Head of caudate nucleus (tissue), 42 donors: ENCODE measurements at places on chromosomes 13 and 19.

GRCh38 chr13:74755065-74755464 lies 620.9 kb upstream of the KLF12 start:
- no peak for DNase-seq

DNA sequence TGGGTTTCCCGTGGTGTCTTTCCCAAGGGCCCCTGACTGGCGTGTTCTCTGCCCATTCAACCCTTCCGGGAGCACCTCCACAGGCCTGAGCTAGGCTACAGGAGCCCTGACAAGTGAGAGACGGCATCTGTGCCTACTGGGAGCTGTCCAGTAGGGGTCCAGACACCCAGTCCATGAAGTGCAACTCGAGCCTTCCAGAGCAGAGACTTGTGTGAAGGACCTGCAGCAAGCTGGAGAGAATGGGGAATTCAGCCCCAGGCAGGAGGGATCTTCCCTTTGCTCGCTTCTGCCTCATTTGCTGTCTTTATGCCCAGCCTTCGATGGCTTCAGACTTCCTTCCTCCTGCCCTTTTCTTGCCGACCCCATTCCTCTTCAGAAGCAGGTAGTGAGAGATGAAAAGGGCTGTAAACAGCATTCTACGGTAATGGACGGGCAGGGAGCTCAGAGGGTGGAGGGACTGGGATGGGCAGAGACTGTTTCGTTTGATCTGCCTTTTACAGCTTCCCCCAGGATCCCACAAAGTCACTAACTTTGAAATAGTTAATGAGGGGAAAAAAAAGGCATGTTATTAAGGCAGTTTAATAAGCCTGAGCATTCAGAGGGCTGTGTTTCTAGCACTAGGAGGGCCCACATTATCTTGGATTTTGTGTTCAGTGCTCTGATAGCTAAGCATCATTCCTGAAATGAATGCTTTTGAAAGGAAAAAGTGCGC lies 327.6 kb downstream of the FGF9 start:
- DNase-seq: no peak

DNA sequence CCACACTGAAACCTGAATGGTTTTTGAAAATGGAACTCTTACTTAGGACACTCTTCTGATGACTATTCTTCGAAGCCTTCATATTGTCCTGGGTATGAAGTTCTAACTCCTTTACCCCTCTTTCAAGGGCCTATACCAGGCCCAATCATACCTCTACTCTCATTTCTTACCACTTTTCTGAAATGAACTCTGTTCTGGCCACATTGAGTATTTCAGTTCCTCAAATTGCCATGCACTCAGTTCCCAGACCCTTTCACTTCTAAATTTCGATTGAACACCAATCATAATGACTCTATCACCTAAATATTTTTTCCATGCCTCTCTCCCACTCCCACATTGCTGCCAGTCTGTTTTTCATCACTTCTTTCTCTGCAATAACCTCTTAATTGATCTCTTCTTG lies 53.7 kb downstream of the LACC1 start:
- no peak for DNase-seq

GRCh38 chr19:11405846-11406643 lies 13.1 kb downstream of the RGL3 start:
- DNase-seq: no peak

DNA sequence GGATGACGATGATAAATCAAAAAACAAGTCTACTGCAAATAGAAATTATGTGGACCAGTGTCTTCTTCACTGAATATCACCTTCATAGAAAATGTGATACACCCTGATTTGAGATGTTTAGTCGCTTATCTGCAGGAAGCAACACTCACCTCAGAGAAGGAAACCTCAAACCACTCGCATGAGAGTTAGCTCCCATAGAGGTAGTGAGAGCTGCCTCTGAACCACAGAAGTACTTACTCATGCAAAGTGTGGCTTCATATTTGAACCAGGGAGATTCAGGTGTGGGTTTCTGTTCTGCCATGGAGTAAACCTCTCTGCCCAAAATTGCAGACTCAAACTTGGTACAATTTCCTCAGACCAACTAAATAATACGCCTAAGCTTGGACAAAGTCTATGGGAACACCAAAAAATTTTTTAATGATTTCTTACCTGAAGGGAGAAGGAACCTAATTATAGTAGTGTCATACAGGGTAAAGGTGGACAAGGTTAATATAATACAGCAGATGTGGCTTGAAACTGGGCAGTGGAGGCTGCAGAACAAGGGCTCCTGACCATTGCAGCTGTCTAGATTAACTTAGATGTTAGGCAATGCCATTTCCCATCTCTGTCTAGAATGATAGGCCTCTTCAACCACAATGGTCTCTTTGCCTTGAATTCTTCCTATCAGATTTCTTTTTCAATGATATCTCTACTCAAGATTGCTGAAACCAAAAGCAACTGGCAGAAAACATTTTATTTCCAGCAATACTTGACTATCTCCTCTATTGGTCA lies 29.6 kb upstream of the RCBTB2 start:
- no peak for DNase-seq

DNA sequence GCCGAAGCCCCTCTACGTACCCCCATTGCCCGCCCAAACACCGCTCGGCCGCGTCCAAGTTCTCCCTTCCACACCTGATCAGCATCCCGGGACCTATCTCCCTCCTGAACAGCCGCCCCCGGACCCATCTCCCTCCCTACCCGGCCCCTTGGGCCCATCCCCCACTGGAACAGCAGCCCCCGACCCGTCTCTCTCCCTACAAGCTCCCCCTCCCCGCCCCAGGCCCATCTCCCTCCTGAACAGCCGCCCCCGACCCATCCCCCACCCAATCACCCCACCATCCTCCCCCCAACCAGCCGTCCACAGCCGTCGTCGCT lies 610 bp downstream of the ZSCAN1 start:
- DNase-seq: no peak

DNA sequence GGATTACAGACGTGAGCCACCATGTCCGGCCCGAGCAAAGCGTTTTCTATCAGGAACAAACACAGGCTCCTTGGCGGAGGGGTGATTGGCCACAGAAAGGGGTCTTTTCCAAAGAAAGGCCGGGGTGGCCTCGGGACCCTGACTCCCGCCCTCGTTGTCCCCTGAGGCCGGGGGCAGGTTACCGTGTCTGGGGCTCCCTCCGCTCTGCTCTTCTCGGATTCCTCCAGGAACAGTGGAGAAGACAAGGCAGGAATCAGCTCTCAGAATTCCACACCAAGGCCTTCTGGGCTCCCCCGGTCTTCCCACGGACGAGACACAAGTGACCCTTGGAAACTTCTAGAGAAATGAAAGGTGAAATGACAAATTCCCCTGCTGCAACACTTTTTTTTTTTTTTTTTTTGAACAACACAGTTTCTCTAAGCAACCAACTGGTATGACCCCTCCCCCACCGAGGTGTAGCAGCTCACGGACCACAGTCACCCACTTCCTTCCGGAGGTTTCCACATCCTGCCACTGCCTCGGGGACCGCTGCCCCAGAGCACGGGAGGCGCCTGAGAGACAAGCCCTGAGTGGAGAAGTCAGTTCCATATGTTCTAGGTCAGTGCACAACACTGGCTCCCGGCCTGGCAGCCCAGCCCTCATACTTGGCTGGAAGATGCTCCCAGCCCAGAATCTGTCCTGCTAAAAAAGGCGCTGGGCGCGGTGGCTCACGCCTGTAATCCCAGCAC lies 11.0 kb downstream of the MOB3A start:
- no peak for DNase-seq

DNA sequence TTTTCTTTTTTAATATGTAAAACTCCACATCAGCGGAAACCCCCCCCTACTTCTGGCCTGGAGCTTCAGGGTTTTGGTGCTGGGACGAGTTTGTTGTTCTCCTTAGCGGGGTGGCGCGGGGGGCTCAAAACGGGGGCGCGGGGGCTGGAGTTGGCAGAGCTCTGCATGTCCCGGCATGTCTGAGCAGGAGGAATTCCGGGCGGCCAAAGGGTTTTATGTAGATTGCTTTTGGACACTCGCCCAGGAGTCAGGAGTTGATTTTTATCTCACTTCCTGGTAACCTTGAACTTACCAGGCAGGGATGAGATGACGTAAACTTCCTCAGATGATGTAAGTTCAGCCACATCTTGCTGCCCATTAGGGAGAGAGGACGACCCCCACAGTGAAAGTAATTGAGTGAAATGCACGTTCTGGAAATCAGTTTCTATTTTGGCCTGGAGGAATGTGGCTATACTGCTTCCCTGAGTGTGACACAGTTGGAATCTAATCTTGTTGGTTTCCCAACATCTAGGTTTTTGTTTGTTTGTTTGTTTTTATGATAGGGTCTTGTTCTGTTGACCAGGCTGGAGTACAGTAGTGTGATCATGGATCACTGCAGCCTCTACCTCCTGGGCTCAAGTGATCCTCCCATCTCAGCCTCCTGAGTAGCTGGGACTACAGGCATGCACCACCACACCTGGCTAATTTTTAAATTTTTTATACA lies 21.0 kb upstream of the GDF15 start:
- no peak for DNase-seq

GRCh38 chr13:101065329-101065728 lies 351.0 kb downstream of the NALCN start:
- DNase-seq: no peak

- no peak for DNase-seq
These were observed 17.7 kb downstream of the NFIX start for GRCh38 chr19:13012690-13013608.

GRCh38 chr19:17755443-17755890 lies 4.2 kb downstream of the FCHO1 start:
- no peak for DNase-seq

GRCh38 chr19:52034051-52034728 lies 6.0 kb upstream of the ZNF614 start:
- DNase-seq: no peak

- no peak for DNase-seq
These were observed 143.2 kb upstream of the ZNF536 start for GRCh38 chr19:30228835-30229524.

- DNase-seq: peak; percentile 42
These were observed 46.8 kb downstream of the PTPRS start for GRCh38 chr19:5293612-5294378.

DNA sequence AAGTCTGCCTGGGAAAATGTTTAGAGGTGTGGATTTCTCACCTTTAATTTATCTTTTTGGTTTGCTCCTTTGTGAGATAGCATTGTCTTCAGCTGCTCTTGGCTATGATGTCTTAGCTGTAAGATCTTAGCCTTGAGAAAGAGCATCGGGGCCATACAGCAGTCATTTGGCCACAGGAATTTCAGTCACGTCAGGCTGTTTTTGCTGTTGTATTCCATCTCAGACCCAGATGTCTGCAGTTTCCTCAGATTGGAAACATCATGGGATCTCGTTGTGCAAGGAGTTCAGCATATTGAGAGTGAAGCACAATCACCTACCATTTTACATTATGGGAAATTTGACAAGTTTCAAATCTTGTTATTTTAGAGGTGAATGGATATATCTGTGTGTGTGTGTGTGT lies 89.3 kb upstream of the C1QTNF9B start:
- no peak for DNase-seq

DNA sequence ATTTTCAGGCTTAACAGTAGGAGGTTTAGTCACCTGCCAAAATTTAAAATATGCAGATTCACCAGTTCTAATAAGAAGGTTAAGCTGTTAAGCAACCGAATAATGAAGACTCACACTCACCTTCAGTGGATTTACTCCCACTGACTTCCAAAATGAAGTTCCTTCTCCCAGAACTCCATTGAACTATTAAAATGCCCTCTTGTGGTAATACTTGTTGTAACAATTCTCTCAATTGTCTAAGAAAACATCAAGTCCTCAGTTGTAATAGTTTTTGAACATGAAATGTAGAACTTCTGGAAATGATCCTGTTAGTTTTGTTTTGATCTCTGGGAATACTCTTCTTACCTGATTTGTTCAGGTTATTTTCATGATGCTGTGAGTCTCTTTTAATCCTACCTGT lies 522.0 kb upstream of the ATXN8OS start:
- DNase-seq: no peak

GRCh38 chr13:82963226-82964099 lies 918.8 kb downstream of the SLITRK1 start:
- no peak for DNase-seq
